ENCODE measurements at places on chromosomes 7 and 10. TPM values are rescaled to one million over a fixed set of nuclear protein-coding genes. Genes with fewer than 3 reads are reported as not detected.

- peak; percentile 56 for DNase-seq
These were observed 49.7 kb downstream of the BZW2 start for GRCh38 chr7:16695621-16696237.

GRCh38 chr7:68280931-68281330 is 1284.3 kb downstream of the TYW1 start:
- no peak for DNase-seq

GRCh38 chr10:126400641-126401040 is 12.4 kb upstream of the ADAM12 start:
- no peak for DNase-seq

The SNX10 gene
- total RNA-seq: 3.3 TPM

GRCh38 chr7:50151001-50151400 is 58.0 kb upstream of the ZPBP start:
- DNase-seq: no peak

DNA sequence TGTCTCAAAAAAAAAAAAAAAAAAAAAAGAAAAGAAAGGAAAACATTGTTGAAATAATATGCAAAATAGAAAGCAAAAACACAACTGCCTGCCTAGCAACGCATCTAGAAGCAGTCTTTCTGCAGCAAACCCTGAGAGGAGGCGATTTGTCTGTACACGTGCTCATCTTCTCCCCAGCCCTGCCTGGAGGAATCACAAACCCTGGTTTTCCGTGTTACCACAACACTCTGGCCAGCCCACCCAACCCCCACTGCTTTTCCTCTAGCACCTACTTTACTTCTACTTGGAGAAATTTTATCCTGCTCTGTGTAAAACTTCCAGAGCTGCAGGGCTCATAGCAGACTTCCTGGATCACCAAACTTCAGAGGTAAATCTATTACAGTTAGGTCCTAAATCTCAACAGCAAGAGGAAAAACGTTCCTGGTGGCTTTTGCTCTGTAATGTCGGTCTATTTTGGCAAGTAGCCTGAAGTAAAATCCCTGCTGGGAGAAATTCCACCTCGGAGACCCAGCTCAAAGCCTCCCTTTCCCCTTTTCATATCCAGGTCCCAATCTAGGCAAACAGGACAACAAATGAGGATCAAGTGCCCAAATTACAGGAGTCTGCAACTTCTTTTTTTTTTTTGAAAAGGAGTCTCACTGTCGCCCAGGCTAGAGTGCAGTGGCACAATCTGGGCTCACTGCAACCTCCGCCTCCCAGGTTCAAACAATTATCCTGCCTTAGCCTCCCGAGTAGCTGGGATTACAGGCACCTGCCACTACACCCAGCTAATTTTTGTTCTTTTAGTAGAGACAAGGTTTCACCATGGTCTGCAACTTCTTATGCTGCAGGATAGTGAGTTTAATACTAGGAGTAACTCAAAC is 91.6 kb downstream of the DNMBP start:
- peak; percentile 78 for DNase-seq

The TFAM gene
- 21.0 TPM for total RNA-seq

- DNase-seq: peak; percentile 42
These were observed 72.5 kb downstream of the SYPL1 start for GRCh38 chr7:106039486-106040060.

DNA sequence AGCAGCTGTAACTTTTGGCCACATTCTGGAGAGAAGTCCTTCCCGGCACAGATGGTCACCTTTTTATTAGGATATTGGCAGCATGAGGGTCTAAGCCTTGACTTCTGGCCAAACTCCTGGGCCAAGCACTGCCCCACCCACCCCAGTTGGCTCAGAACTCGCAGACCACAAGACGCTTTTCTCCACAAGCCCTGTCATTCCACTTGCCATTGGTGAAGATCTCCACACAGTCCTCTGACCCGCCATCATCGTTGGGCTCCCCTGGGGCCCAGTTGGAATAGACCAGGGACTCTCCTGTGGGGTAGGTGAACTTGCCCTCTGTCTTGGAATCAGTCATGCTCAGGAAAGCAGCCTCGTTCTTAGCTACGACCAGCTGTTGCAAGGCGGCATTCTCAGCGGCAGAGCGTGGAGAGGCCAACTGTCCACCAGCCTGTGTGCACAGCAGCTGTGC is 11.2 kb downstream of the SFTPD start:
- no peak for DNase-seq

The PAPSS2 gene
- total RNA-seq: 2.4 TPM

DNA sequence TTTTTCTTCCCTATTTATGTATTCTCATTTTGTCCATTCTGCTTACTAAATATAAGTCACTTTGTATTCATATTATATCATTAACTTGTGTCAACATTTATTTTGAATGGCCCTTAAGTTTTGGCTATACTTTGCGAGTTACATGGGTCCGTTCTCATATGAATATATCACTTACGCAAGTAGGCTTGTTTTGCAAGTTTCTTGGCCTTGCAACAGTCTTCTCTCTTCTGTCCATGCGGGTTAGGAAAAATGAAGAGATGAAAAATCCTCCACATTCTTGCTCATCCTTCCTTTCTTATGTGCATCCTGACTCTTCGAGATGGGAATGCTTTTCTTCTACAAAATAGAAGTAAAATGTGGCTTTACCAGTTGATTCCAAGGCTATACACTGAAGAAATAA is 82.8 kb downstream of the GPR158 start:
- peak; percentile 8 for DNase-seq

- no peak for DNase-seq
These were observed 46.1 kb upstream of the SEPTIN7 start for GRCh38 chr7:35754741-35755140.

- no peak for DNase-seq
These were observed 609.6 kb downstream of the PARD3 start for GRCh38 chr10:34205452-34205851.

- DNase-seq: no peak
These were observed 30.6 kb downstream of the SMNDC1 start for GRCh38 chr10:110274072-110274627.

- no peak for DNase-seq
These were observed 150.9 kb upstream of the KLF6 start for GRCh38 chr10:3935933-3936359.

GRCh38 chr7:128264477-128264876 is 23.4 kb downstream of the LEP start:
- DNase-seq: no peak

The PNLIPRP2 gene
- total RNA-seq: not detected

GRCh38 chr10:48457949-48458661 is 146.8 kb downstream of the ARHGAP22 start:
- DNase-seq: no peak

DNA sequence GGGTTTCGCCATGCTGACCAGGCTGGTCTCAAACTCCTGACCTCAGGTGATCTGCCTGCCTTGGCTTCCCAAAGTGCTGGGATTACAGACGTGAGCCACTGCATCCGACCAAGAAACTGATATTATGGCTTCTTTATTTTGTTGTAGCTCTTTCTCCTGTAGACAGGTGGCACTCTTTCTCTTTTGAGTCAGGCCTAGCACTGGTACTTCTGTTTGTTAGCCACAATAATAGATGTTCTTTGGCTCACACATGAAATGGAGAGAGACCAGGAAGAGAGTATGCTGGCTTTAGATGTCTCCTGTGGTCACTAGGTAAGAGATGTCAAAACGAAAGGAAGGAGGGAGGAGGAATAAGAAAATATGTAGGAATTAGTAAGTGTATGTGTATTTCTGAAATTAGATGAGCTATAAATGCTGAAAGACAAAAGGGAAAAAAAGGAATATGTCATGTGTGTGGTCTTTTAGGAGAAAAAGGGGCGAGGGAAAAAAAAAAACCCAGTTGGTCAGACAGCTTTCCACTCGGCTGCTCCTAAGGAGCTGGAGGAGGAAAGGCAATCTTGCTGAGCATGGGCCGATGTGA is 78.7 kb downstream of the CLEC2L start:
- peak; percentile 56 for DNase-seq

DNA sequence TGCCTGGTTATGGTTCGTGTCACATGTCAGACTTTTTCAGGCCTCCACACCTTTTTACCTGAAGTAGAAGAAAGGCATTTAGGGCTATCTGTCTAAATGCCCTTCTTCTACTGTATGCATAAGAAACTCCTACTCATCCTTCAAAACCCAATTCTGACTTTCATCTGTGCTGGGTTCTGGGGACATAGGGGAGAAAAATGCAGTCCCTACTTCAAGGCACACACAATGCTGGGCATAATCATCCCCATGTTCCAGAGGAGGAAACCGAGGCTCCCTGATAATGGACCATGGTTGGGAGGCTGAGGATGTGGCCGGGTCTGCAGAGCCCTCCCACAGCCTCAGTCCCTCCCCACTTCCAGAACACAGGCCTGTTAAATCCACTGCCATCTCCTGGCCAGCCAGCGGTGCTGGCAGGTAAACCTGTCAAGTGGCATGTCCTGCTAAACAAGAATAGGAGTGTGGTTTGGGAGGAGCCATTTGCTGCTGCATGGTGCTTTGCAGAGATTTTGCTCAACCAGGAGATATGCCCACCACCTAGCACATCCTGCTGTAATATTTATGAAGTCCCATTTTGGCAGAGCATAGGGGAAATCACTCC is 32.0 kb downstream of the GRID1 start:
- DNase-seq: peak; percentile 24

DNA sequence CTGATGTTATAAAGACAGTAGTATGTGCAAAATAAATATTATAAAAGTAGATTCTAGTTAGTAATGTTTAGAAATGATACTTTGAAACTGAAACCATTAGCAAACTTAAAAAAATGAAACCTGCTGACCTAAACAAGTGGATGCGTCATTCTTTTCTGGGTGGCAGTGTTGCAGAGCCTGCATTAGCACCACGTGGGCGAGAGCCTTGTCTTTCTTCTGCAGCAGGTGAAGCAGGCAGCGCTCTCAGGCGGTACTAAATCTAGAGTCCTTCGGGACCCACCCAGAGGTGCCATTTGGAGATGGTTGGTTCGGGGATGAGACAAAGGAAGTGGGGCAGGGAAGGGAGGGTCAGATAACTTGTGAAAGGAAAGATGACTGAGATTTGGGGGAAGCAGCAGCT is 759.1 kb upstream of the IGFBP3 start:
- no peak for DNase-seq

- DNase-seq: no peak
These were observed 32.0 kb downstream of the SNX8 start for GRCh38 chr7:2282185-2282751.

DNA sequence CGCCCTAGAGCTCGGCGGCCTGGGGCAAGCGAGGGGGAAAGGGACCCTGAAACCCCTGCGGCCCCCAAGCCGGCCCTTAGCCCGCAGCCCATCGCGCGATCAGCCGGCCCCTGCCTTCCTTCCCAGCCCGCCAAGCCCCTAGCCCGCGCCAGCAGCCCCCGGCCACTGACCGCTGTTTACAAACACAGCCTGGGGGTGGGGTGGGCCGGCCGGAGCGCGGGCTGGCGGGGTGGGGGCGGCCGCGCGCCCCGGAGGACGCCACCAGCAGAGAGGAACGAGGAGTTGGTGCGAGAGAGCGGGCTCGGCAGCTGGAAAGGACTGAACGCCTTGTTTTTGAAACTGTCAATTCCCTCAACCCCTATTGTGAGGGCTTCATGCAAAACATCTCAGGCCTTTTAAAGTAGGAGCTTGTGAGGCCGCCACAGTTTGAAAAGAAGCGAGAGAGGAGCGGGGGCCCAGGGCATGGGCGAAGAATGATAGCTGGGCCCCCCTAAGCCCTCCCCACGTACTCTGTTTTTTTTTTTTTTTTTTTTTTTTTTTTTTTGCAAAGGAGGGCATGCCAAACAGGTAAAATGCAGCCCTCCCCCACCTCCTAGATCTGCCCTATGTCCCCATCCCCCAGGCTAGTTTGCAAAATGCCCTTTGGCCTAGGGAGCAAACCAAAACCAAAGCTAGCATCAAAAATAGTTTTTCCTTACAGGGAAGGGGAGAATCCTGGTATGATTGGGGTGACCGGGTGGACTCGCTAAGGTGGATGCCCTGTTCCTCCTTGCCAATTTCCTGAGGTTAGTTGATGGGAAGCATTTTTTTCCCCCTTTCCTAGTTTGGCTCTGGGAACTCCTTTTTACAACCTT is 15.0 kb downstream of the SKIDA1 start:
- DNase-seq: no peak

DNA sequence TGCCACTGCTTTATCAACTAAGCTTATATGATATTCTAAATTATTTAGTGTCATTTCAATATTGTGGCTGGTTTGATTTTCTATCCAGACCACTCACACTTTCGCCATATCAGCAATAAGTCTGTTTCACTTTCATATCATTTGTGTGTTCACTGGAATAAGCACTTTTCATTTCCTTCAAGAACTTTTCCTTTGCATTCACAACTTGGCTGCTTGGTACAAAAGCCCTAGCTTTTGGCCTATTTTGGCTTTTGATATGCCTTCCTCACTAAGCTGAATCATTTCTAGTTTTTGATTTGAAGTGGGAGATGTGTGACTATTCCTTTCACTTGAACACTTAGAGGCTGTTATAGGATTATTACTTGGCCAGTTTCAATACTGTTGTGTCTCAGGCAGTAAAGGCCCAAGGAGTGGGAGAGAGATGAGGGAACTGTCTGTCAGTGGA is 120.9 kb upstream of the NAMPT start:
- DNase-seq: no peak

DNA sequence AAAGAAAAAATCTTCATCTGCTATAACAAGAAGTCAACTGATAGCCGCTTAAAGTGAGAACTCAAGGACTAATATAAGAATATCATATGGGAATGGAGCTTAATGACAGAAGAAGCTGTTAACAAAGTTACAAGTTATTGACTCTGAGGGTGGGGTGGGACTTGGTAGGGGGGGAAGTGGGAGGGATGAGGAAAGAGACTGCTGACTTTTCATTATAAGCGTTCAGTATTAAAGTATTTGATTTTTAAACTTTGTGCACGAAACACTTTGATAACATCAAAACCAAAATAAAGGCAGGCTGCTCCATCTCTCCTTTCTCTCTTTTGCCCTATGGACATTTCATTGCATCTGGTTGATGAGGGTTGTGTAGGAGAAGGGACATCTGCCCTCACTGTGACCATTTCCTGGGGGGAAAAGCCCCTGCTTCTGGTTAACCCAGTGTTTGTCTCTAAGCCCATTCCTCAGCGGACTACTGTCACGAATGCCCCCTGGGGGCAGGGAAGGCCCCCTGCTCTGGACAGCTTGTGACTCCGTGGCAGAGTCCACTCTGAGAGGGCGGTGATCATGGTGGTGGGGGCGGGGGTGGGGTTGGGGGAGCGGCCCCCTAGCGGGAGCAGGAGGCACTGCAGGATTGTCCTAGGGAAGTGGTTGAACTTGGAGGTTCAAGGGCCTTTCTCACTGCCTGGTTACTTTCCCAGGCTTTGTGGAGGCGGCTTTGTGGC is 17.4 kb downstream of the SLC13A4 start:
- DNase-seq: no peak

DNA sequence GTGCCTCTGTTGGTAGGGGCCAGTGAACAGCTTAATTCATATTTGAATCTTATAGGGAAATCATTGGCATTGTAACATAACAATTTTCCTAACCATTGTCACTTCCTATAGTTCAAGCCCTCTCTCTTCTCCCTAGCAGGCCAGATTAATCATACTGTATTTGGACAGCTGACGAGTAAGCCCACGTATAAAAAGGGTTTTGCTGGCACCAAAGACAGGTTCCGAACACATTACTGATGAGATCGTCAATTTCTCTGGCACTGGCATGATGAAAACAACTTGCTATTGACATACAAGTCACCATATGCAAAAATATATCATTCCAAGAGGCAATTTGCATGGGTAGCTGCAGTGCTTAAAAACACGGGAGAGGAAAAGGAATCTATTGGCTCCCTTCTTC is 891.1 kb upstream of the AUTS2 start:
- no peak for DNase-seq

The TWIST1 gene
- 43.5 TPM for total RNA-seq

GRCh38 chr10:63376560-63377304 is 89.0 kb downstream of the JMJD1C start:
- peak; percentile 80 for DNase-seq

- peak; percentile 81 for DNase-seq
These were observed 12.3 kb upstream of the MYPN start for GRCh38 chr10:68096913-68097516.

The C7orf57 gene
- total RNA-seq: not detected

The URGCP gene
- total RNA-seq: 30.9 TPM

The ZNF804B gene
- total RNA-seq: not detected

Data from cardiac muscle cell (in vitro differentiated cells and primary cell).